ENCODE measurements at places on chromosomes 6 and 20.

DNA sequence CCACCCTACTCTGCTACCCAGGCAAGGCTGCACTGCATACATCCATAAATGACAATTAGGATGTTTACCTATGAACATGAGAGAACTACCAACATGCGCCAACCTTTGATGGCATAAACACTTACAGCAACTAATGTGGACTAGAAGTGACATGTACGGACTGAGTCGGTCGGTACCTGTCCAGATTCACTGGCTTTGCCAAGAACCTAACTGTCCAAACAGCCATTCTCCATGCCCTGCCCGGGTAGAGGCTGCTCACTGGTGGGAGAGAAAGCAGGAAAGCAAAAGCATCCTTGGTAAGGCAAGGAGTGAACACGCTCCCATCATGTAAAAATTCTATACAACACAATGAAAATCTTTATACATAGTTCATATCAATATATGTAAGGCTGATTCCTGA lies 30.0 kb downstream of the SYNDIG1 start:
- no peak for DNase-seq

- DNase-seq, result no peak
Observed at GRCh38 chr6:113719545-113719944, 137.6 kb upstream of the MARCKS start.

- DNase-seq, result no peak
Observed at GRCh38 chr6:75848274-75848673, 99.2 kb downstream of the MYO6 start.

GRCh38 chr6:144879436-144879835 lies 594.3 kb downstream of the UTRN start:
- DNase-seq, result no peak

- DNase-seq, result no peak
Observed at GRCh38 chr6:45563041-45563440, 185.3 kb upstream of the SUPT3H start.

- no peak for DNase-seq
Observed at GRCh38 chr6:53481323-53481722, 63.6 kb downstream of the GCLC start.
